Activated CD4-positive, alpha-beta T cell treated with anti-CD3 and anti-CD28 coated beads, Interleukin-2, amount 50 U/mL, for 24 hours (primary cell): ENCODE measurements at places on chromosomes 6 and 20.

- no peak for DNase-seq
These were observed 10.4 kb upstream of the THBD start for GRCh38 chr20:23059846-23060245.

DNA sequence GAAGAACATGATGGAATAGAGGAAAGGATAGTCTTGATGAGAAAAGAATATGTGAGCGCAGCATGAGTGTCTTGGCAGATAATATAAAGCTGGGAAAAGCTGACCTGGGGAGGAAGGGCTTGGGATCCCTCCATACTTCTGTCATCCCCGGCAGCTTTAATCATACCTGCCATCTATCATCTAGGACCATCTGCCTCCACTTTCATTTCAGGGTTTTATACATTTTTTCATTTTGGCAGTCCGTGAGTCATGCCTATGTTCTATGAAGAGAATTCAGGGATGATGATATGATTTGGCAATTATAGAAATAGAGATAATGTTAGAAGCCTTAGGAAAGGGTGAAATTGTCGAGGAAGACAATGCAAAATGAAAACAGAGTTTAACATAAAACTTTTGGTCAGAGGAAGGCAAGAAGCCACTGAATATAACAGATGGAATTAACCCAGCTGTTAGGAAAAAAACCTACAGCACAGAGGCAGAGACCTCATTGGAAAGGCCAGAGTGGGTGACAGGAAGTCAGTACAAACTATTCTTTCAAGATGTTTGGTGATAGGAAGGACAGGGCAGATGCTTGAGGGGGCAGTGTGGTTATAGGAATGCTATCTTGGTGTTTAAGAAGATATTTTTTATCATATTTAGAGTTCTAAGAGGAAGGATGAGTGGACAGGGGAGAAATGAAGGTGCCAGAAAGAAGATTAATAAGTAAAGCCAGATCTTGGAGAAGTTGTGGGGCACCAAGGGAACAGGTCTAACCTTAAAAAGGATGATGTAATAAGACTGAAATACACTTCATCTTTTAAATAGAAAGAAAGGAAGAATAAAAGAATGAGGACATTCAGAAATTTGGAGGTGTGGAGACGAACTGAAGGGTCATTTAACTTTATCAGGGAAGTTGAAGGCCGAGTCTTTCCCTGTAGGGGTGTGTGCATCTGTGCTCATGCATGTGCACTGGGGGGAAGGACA lies 37.8 kb downstream of the MARCKS start:
- no peak for DNase-seq

GRCh38 chr20:58599966-58600365 lies 51.1 kb upstream of the STX16 start:
- no peak for DNase-seq

DNA sequence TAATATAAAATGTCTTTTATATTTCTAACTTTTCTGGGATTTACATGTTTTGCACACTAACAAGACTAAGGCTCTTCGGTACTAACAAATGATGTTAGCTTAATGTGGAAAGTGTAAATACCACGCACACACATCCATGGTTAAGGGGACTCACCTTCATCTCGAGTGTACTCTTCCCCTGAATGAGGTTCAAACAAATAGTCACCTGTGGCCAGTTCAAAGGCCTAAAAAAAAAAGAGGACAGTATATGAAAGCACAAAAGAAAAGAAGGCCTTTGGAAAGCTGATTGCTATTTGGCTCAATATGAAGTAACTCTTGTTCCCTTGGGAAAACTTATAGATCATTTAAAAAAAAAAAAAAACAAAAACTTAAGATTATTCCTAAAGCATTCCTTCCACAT lies 37.2 kb downstream of the LHFPL5 start:
- DNase-seq: no peak

GRCh38 chr6:101747160-101747559 lies 353.7 kb downstream of the GRIK2 start:
- DNase-seq: no peak

DNA sequence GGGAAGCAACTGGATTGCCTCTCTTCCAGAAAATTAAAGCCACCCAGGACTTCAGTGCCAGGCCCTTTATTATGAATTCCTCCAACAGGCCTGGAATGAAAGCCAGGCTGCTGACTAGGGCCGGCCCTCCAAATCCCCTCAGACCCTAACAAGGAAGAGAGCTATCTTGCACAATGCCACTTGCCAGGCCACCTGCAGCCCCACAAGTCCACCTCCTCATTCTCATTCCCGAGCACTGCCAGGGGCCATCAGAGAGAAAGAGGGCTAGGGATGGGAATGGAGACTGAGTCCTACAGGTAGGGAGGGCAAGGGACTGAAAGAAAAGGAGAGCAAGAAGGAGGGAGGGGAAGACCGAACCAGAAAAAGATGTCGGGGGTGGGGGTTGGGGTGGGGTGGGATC lies 86.5 kb downstream of the MRPL14 start:
- DNase-seq: no peak

GRCh38 chr6:131894493-131895424 lies 56.4 kb downstream of the CCN2 start:
- no peak for DNase-seq

DNA sequence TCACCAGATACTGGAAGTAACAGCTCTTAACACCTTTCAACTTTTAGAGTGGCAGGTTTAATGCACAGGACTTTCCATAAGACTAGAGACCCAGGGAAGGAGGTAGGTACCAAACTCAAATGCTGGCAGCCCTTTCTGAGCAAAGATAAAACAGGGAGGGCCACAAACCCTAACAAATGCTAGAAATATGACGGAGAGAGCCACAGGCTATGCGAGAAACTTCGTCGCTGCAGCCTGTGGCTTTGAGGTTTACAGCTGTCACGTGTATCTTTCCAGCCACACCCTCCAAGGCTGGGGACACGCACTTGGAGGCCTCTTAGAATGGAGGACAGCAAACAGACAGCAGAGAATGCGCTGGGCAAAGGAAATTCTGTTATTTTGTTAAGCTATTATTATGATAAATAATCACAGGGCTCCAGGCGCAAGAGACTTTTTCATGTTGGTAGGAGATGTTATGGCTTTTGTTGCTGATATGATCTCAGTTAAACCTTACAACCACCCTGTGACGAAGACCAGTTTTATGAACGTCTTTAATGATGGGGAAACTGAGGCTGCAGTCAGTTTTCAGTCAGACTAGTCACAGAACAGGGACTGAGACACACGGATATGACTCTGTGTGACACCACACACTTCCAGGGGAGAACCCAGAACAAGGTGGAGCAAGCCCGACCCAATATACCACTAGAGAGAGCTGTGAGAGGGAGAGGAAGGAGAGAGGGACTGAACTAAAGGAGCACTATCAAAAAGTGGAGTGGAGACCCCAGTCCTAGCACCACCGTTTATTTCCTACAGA lies 2.0 kb downstream of the TRAM2 start:
- peak; percentile 17 for DNase-seq

GRCh38 chr20:32780749-32781655 lies 18.8 kb downstream of the DNMT3B start:
- DNase-seq: no peak

DNA sequence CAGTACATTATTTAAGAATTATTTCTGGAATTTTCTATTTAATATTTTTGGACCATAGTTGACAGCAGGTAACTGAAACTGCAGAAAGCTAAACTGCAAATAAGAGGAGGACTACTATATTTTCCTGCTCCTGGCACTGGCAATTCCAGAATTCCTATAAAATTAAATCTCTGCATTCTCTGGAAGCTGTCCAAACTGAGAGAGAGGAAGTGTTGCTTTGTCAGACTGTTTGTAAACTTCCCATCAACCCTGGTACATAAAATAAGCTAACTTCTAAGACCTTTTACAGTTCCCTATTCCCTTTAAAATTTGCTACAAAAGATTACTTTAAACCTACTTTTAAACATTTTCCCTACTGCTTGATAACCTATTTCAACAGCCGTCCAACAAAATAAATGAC lies 196.1 kb upstream of the RUNX2 start:
- no peak for DNase-seq

GRCh38 chr6:169960003-169960344 lies 208.6 kb downstream of the ERMARD start:
- no peak for DNase-seq

GRCh38 chr6:69880601-69881000 lies 14.2 kb downstream of the COL19A1 start:
- no peak for DNase-seq

DNA sequence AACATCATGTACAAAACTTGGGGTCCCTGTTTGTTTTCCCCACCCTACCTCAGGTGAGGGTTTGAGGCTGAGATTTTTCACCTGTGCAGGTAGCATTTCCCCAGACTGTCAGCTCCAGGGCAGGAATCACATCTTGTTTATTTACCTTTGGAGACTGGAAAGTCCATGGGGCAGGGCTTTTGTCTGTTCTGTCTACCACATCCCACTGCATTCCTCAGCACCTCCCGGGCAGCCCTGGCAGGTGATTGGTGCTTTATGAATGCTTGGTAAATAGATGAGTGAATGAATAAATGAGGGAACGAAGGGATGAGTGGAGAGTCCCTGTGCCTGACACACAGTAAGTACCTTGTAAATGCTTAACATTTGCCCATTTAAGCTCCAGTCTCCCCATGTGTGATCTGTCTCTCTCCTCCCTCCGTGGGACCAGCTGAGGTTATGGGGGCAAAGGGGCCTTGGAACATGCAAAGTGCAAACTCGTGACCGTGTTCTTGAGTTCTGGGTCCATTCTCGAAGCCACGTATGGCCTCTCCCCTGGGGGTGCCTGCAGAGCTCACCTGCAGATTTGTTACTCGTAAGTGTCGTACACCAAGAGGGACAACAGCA lies 69.7 kb upstream of the PMEPA1 start:
- no peak for DNase-seq

DNA sequence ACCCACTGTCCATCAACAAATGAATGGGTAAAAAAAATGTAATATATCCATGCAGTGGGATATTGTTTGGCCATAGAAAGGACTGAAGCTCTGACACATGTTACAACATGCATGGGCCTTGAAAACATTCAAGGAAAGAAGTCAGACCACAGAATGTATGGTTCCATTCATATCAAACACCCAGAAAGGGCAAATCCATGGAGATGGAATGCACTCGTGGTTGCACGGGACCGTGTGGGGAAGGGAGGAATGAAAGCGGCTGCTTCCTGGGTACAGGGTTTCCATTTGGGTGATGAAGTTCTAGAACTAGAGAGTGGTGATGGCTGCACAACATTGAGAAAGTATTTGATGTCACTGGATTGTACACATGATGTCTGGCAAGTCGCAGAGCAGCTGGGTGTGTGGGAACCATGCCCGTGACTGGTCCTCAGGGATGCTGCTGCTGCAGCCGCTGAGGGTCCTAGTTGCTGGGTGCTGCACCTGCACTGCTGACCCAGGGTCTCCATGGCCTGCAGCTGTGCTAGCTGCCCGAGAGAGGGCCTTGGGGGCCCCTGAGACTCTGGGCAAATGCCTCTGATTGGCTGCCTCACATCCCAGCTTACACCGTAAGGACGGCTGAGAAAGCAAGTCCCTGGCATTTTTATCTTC lies 220.3 kb downstream of the NRN1 start:
- DNase-seq: no peak

GRCh38 chr6:89122625-89123024 lies 4.8 kb upstream of the SRSF12 start:
- no peak for DNase-seq

DNA sequence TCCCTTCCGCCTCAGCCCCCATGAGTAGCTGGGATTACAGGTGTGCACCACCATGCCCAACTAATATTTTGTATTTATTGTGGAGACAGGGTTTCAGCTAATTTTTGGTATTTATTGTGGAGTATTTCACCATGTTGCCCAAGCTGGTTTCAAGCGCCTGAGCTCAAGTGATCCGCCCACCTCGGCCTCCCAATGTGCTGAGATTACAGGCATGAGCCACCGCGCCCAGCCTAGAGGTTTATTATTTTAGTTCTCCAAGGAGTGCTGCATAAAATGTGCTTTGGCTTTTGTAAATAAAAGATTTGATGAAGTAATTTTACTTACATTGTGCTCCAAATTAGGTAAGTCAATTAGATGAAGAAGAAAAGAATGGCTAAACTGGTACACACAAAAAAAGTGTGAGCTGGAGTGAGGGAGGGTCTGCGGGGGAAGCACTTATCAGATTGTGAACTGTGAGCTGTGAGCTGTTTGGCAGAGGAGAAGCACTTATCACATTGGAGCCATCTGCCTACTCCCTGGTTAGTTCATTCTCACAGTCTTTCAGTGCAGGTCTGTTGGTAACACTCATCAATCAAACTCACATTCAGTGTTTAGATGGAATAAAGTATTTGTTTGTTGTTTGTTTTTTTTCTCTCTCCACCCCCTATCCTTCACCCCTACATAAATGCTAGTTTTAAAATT lies 398.0 kb downstream of the EPHA7 start:
- no peak for DNase-seq

- peak; percentile 31 for DNase-seq
These were observed at the start of gene RRAGD for GRCh38 chr6:89412071-89413005. TSS of gene RRAGD (minus strand) at chr6:89412273. CDS start at chr6:89411993, 280 bp downstream.

DNA sequence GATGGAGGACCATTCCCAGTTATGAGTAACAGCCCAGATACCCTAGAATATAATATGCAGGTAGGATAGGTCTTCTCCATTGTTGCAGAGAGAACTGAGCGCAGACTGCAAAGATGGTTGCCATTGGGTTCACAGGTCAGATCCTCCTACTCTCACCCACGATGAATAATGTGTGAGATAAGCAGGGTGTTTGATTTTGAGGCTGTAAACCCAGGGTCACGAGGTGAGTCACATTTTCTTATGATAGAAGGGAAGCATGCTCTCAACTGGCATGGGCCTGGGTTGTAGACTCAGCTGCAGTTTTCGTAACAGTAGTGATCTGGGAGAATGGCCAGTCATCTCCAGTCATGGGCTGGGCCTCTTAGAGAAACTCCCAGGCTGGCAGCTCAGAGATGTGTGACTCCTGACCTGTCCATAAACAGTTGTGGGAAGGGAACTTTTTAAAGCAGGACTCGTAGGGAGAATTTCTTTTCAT lies 74.2 kb downstream of the CD164 start:
- DNase-seq: no peak

- DNase-seq: no peak
These were observed 655.5 kb upstream of the FLRT3 start for GRCh38 chr20:14992961-14993360.

DNA sequence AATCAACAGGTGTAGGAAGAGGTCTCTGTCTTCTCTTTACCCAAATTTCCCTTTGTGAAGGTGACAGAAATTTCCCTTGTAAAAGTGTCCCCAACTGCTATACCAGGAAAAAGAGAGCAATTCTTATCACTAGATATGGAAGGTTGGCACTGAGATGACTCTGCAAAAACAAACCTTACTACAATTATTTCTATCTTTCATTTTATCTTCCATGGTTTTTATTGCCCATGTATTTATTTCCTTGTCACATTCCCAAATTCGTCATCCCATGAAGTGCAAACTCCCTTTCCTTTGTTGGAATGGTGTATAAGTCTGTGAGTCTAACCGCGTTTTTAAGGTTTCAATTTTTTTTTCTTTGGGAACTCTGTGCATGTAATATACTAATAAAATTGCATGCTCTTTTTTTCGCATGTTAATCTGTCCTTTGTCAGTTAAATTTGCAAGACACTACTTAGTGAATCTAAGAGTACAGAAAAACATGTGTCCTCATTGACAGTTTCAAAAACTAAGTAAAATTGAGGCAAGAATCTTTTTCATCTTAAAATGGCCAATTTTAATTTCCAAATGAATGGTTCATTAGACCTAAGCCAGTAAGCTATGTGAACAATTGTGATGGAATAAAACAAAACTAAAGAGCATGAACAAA lies 35.4 kb upstream of the HFE start:
- DNase-seq: no peak
